Daoy (cell line): ENCODE measurements at places on chromosomes 16 and 17.
A peak's percentile ranks its signal among the peaks of the same experiment; 100 is the strongest.

GRCh38 chr17:45367216-45367615, 50.4 kb upstream of the MAP3K14 start:
- no peak for DNase-seq

DNA sequence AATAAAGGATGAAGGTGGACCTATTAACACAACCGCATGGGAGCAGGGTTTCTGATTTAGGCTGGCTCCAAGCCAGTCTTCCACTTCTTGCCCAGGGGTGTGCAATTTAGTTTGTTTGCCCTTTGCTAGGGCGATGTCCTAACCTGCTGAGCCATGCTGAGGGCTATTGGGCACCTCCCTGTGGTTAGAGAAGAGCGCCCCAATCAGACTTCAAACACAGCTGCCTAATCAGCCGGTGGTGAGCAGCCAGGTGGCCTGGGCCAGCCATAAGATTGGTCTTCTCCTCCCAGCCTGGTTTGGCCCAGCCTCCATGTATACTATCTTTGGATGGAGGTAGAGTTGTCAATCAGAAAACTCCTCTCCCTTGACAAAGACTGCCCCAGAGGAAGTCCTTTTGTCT, 15.7 kb downstream of the TMEM94 start:
- no peak for DNase-seq

GRCh38 chr16:50712560-50712898, 19.1 kb downstream of the NOD2 start:
- peak; percentile 66 for DNase-seq

DNA sequence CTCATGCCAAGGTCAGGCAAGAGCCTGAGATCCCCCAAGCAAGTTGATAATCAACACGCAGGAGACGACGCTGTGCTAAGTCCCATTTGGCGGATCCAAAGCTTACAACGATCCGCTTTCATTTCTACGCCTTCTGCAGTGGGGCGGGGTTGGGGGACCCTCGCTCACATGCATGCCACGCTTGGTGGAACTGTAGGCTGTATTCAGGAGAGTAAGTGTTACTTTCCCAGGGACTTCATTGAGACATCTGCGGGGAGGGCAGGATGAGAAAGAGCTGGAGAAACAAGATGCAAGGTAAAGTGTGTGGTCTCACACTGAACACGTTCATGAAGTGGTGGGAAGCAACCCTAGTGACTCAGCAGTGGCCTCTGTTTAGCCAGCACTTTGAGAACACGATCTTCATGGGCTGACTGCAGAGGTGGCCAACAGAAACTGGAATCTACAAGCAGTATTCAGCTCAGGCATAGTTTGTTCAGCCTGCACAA, 100.5 kb downstream of the XYLT1 start:
- peak; percentile 46 for DNase-seq

DNA sequence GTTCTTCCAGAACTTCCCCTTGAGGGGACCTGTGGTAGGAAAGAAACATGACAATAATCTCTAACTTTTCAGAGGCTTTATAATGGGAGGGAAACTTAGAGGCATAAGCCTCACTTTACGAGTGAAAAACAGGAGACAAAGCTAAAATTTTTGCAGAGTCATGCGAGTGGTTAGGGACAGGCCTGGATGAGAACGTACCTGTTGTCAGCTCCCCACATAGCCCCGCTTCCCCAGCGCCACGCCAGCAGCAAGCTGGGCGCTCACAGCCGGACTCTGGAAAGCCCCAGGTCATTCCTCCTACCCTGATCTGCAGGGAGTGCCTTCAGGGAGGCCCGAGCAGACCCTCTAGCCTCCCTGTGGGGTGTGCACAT, 53.6 kb downstream of the LDHD start:
- no peak for DNase-seq

DNA sequence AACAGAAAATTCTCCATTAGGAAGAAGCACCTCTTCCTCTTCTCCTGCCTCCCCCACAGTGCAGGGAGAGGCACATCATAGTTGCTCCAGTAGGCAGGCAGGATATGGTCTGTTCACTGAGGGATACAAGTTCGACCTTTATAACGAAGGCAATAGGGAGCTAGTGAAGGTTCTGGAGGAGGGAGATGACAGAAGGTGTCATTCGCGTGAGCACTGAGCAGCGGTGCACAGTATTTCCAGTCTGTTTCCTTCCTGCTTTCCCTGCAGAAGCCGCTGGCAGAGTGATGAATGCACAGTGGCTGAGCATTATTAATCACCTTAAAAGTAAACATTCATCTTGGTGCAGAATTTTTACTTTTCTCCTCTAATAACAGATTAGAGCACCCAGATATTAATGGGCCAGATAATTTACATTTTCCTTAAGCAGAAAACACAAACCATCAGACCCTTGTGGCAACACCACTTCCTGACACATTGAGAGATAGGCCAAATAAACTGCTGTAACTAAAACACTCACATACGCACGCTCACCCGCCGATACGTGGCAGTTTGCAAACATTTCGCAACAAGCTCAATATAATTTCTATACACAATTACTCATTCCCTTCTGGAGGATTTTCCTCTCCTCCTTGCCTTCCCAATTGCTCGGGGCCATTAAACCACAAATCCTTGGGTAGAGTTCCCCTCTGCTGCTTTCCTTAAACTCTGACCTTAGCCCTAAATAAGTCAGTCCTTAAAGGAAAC, 69.5 kb downstream of the AIPL1 start:
- peak; percentile 82 for DNase-seq

- DNase-seq: no peak
Measured at GRCh38 chr17:80811181-80812105, 180.2 kb upstream of the CHMP6 start.

GRCh38 chr17:49696233-49696761, 11.5 kb downstream of the SLC35B1 start:
- DNase-seq: no peak

DNA sequence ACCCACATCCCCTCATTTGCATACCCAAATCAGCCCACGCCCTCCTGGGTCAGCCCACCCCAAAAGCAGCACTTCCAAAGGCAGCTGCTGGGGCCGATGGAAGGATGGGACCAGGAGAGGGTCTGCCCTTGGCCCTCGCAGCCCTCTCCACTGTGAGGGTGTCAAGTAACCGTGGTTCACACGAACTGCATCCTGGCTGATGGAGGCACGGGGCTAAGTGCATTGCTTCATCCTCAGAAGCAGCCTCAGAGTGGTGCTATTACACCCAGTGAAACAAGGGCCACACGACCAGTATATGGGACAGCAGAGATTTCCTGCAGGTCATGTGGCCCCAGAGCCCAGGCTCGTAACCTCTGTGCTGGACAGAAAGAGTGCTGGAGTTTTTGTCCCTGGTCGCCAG, 13.2 kb upstream of the ATP2A3 start:
- DNase-seq: no peak

DNA sequence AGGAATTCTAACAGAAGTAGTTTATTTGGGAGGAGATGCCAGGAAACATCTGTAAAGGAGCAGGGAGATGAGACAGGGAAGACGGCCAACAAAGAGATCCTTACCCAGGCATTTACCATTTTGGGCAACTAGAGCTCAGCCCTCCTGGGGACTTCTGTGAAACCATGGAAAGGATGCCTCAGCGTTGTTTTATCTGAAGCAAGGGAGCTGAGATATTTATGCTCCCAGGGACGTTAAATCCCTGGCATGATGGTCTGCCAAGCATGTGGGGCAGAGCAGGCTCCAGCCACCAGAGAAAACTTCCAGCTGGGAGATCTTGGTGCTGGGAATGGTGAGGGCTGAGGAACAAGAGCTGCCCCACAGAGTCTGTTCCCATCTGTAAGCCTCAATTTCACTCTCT, 114.8 kb upstream of the FOXF1 start:
- DNase-seq: no peak

DNA sequence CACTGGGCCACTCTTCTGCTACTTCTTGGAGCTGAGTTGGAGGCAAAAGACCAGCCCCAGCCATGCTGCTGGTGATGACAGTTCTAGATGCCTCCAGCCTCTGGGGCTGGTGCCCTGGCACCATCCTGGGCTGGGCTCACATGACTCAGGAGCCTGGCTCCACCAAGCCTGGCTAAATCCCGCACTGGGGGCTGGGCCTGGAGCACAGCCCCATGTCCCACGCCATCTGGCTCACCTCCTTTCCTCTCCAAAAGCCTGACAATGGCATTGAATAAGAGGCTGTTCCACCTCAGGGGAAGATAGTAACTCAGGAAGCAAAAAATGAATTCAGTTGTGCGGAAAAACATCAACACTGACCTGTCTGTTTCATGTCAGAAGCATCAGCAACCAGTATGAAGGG, 45.1 kb upstream of the MTSS2 start:
- no peak for DNase-seq

DNA sequence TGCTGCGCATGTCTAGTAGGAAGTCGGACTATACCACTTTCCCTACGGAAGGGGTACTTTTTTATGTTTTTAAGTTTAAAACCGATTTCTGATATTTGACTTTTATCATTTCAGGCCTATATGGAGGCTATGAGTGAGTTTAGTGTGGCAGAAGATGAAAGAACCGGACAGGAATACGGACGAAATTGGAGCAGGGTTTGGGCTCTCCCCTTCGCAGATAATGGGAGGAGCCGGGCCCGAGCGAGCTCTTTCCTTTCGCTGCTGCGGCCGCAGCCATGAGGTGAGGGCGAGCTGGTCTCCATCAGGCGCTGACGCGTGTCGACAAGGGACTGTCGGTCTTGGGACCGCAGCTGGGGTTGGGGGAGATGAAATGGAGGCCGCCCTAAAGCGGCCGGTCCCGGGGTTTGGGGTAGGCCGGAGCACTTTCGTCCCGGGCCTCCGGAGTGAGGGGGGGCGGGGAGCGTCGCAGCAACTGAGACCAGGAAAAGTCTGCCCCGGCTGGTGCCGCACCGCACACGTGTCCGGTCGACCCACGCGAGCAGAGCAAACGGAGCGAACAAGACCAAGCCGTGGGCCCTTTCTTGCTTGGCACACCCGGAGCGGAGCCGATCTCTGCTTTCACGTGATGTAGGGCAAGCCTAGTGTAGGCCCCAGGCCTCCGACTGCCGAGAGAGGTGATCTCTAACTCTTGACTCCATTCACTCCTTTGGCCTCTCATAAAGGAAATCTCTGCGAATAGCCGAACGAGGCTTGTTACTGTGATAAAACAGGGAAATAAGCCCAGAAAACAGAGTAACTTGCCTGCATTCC, at the start of gene RPL19:
Gene RPL19 (plus strand): TSS at position 214 of the 810 bp plus-strand sequence. CDS start 62 bp downstream, at position 276.
- DNase-seq: peak; percentile 62

- peak; percentile 80 for DNase-seq
Measured at GRCh38 chr17:28547623-28548416, 4.6 kb downstream of the UNC119 start.

GRCh38 chr16:8727857-8728618, 53.6 kb downstream of the ABAT start:
- no peak for DNase-seq

GRCh38 chr17:65515959-65516948, 45.2 kb downstream of the AXIN2 start:
- no peak for DNase-seq

DNA sequence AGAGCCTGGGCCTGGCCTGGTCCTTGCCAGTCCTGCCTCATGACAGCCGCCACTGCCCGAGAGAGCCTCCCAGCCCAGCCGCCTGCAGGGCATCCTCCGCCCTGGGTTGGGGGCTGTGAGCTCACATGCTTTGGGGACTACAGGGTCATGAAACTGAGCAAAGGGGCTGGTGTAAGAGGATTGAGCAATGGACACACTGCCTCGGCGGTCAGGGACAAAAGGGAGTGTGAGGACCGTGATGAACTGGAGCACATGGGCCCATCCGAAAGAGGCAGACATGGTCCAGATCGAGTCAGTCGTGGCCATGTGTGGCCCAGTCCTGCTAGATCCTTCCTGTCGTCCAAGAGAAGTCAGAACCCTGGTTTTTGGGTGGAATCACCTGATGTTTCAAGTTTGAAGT, 52.3 kb downstream of the GSG1L start:
- DNase-seq: no peak
